ENCODE measurements at places on chromosomes 1 and 21. TPM values are rescaled to one million over a fixed set of nuclear protein-coding genes. Genes with fewer than 3 reads are reported as not detected.

Gene KIF2C
- total RNA-seq: 72.9 TPM

GRCh38 chr21:31078216-31078615 is 39.9 kb upstream of the KRTAP19-8 start:
- no peaks in the 10 kb centered on the region for H3K4me1 ChIP-seq
- H3K36me3 ChIP-seq: no peaks in the 10 kb centered on the region
- no peak overlapping the region for H3K27ac ChIP-seq
- no peaks in the 10 kb centered on the region for H3K27me3 ChIP-seq

Gene AVPR1B
- total RNA-seq: not detected

GRCh38 chr1:32774950-32775634 is 42.1 kb downstream of the YARS1 start:
- H3K4me3 ChIP-seq: no peak overlapping the region
- no peak for DNase-seq
- no peak overlapping the region for H3K27ac ChIP-seq
- peaks cover 22% of the 10 kb centered on the region for H3K36me3 ChIP-seq
- H3K27me3 ChIP-seq: no peaks in the 10 kb centered on the region

DNA sequence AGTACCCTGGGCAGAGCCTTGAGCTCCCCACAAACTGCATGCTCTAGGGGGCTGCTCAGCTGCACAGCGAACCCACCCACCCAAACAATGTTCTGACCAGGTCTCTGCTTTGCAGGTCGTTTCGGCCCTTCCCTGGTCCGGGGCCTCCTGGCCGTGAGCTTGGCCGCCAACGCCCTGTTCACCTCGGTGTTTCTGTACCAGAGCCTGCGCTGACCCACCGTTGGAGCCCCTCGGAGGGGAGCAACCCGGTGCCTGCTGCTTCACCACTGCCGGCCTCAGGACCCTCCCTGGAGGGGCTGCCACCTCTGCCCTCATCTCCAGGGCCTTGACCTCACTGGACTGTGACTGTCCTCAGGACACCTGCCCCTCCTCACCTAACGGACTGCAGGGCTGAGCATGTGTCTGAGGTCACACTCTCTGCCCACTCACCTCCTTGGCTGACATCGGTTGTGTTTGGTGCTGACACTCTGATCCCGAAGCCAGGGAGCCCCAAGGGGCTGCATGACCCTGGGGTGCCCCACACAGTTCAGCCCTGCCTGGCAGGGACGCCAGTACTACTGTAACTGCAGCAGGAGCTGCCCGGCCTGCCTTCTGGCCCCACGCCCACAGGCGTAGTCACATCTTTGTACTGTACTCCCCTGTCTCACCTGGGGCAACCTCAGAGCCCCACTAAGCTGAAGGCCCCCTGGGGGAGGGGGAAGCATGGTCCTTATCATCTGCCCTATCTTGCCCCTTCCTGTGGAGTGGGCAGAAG is 24.3 kb downstream of the TMEM201 start:
- no peak overlapping the region for H3K4me3 ChIP-seq
- no peak for DNase-seq
- H3K4me1 ChIP-seq: 0 out of 2 replicates have a peak, but pooled peaks cover 5% of the 10 kb centered on the region
- no peak overlapping the region for H3K27ac ChIP-seq
- peaks cover 13% of the 10 kb centered on the region for H3K36me3 ChIP-seq
- 0 out of 2 replicates have a peak, but pooled peaks cover 1% of the 10 kb centered on the region for H3K27me3 ChIP-seq

All from HepG2 (cell line).